Foreskin fibroblast (primary cell): ENCODE measurements at places on chromosomes 7 and 10.
A peak's percentile ranks its signal among the peaks of the same experiment; 100 is the strongest.

DNA sequence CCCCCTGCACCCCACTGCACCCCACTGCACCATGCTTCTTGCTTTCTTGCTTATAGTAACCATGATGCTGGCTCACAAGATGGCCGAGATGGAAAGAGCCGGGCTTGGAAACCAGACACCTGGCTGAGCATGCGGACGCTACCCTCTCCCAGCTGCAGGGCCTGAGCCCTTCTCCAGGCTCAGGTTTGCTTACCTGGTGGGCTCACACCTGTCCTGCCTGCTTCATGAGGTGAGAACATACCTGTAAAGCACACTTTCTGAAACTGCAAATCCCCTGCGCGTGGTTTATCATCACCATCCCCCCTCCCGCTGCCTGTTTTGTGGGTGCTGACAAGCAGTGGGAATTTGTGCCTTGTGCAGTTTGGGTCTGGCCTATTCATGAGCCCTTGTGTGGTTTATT is 302.7 kb downstream of the GLRX3 start:
- no peak for DNase-seq

DNA sequence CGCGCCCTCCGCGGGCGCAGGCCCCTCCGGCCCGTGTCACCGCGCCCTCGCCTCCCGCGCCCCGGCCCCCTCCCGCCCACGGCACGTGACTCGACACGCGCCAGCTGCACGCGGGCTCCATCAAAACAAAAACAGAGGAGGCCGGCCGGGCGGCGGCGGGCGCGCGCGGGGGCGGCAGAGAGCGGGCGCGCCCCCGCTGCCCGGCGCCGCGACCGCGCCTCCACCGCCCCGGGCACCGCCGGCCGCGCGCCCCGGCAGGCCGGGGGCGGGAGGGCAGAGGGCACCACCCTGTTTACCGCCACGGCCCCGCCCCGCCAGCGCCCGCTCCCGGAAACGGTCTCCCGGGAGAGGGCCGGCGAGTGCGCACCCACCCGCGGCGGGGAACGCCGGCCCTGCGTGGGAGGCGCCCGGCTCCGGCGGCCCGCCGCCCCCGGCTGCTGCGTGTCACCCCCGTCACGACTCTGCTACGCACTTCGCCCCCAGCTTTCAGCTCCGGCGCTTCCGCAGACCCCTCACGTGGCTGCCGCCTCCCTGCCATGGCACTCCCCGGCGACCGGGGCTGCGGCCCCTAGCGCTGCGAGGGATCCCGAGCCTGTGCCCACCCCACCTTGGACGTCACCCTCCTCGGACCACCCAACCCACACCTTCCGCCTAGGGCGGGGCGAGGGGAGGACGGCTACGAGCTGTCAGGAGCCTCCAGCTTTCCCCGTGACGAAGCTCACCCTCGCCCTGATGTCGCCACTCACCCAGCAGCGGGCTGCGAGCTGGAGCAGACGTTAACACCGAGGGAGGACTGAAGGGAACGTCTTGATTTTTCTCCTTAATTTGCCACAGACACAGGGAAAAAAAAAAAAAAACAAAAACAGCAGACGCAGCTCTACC is 221.6 kb upstream of the MKLN1 start:
- peak; percentile 83 for DNase-seq

- DNase-seq, result no peak
Observed at GRCh38 chr10:70093335-70093944, 39.2 kb downstream of the AIFM2 start.

DNA sequence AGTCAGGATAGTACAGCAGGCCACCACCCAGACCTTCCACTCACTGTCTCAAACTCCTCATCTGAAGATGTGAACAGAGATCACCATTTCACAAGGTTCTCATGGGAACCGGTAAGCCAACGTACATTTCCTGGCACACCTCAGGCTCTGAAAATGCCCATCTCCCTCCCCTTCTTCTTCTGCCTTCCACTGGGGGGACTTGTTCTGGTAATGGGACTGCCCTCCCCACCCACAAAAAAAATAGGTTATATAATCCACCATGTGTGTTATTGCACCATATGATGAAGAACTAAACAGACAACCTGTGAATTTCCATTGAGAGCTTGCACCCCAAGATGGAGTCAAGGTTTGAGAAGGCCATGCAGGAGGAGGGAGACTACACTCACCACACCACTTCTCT is 42.1 kb upstream of the IKZF1 start:
- DNase-seq, result no peak
